ENCODE measurements at places on chromosomes 16 and 17.

DNA sequence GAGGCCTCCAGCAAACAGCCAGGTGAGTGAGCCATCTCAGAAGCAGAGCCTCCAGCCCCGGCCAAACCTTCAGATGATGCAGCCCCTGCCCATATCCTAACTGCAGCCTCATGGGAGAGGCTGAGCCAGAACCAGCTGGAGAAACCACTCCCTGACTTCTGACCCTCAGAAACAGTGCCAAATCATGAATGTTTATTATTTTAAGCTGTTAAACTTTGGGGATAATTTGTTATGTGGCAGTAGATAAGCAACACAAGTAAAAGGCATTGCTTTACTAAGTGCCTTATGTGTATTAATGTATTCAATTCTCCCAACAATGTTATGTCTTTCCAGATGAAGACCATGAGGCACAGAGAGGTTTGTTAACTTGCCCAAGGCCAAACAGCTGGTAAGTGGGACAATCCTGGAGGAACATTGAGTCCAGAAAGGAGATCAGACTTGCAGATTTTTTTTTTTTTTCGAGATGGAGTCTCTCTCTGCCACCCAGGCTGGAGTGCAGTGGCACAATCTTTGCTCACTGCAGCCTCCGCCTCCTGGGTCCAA is 59.6 kb downstream of the SOCS1 start:
- DNase-seq: no peak

DNA sequence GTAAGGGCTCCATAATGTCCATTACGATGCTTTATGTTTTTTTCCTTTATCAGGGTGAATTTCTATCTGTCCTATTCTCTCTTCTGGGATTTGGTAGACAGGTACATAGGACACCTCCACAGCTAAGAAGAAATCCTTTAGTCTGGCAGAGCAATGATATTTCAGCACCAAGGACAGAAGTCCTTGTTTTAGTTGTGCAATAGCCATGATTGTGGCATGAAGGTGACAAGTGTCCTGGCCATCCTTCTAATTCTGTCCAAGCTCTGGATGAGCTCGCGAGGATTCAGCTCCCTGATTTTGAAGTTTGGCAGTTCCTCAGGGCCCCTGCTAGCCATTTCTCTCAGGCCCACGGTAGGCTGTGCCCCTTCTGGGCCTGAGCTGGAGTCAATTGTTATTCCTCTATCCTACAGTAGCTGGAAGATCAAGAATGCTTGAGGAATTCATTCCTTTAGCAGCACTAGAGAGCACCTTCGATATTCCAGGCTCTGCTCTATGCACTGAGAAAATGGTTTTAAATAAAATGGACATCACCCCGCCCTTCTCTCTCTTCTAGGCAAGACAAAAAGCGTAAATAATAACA is 320.8 kb downstream of the XYLT1 start:
- DNase-seq: no peak

DNA sequence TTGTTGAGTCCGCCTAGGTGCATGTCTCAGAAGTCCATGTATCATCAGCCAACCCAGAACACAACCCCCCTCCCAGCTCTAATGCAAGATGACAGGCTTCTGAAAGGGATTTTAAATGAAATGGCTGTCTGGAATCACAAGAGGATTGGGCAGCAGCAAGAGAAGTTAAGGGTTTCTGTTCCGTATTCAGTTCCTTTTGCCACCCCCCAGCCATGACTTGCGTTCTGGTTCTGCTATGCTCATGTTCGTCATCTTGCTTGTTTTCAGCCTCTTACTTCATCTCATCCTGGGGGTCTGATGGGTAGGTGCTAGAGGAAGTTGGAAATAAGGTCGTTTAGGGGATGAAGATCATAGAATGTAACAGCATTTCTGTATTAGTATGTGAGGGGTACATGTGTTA is 12.0 kb downstream of the MINK1 start:
- DNase-seq: no peak

GRCh38 chr16:71383054-71383773 is 24.7 kb downstream of the CALB2 start:
- no peak for DNase-seq

DNA sequence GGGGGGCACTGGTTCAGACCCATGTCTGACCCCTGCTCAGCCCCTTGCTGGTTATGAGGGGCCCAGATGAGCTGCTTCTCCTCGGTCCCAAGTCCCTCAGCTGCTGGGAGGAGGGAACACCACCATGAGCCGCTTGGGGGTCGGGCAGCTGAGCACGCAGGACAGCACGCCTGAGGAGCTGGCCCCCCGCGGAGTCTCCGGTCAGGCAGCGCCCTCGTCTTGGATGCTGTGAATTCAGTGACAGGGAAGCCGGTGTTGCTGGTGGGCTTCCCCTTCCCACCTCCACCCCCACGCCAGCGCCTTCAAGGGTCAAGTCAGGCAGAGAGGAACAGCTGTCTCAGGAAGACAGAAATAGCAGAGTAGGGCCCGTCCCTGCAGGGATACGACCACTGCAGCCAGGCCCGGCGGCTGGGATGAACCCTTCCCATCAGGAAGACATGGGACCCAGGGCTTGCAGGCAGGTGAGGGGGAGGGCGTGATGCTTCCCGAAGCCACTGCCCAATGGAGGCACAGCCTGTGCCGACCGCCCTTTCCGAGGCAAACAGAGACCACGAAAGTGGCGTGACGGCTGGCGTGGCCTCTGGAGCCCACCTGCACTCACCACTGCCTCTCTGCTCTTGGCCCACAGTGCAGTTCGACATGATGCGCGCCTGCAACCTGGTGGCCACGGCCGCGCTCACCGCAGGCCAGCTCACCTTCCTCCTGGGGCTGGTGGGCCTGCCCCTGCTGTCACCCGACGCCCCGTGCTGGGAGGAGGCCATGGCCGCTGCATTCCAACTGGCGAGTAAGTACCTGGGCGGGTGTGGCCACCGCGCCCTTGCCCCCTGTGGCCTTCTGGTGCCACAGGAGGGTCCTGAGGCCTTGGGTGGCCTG is 8.1 kb downstream of the TMEM204 start:
- no peak for DNase-seq

GRCh38 chr17:56810891-56811775 is 22.6 kb downstream of the C17orf67 start:
- no peak for DNase-seq

GRCh38 chr17:27603880-27604794 is 26.9 kb upstream of the LGALS9 start:
- no peak for DNase-seq

GRCh38 chr16:86597880-86598606 is 19.7 kb downstream of the FOXL1 start:
- no peak for DNase-seq

- peak; percentile 36 for DNase-seq
Measured at GRCh38 chr17:7523033-7523432, 25.8 kb upstream of the TNFSF12 start.

- DNase-seq: no peak
Measured at GRCh38 chr17:4950075-4950745, 709 bp upstream of the ENO3 start.

GRCh38 chr17:62739645-62740388 is 68.3 kb downstream of the MARCHF10 start:
- no peak for DNase-seq

DNA sequence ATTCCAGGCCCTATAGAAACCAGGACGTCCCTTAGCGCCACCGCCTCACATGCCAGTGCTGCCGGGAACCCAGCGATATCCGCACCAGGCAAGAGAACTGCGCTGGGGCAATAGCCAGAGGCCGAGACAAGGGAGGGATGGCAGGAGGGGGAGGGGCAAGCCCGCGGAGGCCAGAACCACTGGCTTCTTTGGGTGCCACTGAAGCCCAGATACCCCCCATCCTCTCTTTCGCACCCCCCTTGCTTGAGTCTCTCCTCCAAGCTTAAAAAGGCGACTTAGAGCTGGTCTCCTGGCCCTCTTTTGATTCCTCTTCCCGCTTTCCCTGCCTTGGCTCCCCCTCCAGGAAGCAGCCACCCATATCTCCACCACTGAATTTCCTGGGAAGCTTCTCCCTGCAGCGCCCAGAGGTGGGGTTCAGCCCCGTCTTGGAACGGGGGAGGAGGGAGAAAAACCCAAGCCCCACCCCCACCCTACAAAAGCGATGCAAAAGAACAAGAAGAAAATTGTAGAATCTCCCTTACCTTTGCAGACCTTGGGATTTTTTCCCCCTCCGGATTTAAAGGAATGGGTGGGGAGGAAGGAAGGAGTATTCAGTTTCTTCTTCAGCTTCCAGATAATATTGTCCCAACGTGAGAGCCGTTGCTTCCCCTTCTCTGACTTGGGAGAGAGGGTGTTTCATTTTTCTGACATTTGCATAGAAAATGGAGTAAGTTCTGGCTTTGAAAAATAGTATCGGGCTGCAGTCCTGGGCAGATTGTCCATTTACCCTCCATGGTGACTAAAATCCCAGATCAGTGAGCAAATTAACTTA is 622 bp downstream of the HOXB6 start:
- no peak for DNase-seq

DNA sequence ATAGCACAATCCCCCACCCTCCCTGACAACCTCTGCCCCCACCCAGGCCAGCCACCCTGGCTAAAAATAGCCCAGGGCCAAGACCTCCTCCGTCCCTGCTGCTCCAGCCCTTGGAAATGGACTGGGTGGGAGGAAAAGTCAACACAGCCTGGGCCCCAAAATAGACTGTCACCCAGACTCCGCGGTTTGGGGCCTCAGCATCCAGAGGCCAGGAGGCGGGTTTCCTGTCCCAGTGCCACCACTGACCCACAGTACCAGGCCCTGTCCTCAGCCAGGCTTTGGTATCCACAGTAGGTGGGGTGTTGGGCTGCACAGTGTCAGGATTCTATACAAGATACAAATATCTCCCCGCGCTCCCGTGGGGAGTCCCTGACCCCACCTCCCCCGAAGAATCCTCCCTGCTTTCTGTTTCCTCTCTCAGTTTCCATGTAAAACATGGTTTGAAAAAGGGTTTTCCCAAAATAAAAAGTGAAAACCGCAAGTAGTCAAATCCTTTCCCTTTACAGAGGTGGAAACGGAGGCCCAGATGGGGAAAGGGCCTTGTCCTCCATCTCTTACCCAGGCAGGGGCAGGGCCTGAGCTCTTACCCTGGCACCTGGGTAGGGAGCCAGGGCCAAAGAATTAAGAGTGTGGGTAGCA is 20.1 kb downstream of the CPNE2 start:
- DNase-seq: no peak

DNA sequence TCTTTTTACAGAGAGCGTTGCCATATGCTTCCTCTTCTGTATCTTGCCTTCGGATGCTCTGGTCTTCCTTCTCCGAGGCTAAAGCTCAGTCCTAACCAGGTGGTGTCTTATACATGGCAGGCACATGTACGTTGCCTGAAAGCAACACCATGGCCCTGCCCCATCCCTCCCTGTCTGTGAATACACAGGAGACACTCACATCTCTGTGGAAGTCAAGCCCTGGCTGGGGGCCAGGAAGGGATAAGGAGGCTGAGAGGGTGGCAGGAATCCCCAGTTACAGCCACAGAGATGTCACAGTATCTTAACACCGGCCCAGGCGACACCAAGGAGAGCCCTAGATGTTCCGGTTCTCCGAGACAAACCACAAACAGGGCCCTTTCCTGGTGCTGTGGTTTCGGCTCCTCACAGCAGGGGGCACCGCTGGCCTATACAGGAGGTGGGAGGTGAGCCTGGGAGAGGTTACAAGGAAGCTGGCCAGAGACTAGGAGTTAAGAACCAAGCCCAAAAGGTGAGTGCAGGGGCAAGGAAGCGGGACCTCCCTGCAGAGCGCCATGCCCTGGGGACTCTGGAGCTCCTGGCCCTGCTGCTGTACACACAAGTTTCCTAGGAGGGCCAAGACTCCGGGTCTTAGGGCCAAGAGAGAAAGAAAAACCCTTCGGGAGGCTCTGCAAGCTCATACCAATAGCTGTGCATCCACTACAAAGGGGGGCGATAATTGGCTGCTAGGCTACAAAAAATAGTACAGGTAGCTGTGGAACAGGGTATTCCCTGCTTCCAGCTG is 41.7 kb downstream of the SRL start:
- no peak for DNase-seq

- no peak for DNase-seq
Measured at GRCh38 chr17:45270828-45271418, 9.0 kb upstream of the SPATA32 start.

GRCh38 chr17:42484304-42484703 is 25.6 kb downstream of the ATP6V0A1 start:
- DNase-seq: peak; percentile 48

DNA sequence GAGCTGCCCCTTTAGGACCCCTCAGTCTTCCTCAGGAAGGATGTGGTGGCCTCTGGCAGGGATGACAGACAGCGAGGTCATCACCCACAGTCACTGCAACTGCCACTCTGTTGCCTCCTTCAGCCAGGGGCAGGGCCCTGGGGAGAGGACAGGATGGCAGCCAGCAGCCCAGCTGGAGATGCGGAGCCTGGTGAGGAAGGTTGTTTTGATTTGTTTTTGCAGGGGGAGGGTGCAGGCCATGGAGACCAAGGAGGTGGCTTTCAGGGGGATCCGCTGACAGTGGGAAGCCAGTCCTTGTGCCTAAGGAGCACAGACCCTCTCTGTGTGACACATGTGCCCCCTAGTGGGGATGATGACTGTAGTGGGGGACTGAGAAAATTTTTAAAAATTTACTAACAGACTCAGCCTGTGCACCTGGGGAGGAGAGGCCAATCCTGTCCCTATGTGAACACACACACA is 7.4 kb downstream of the PRCD start:
- DNase-seq: peak; percentile 40

DNA sequence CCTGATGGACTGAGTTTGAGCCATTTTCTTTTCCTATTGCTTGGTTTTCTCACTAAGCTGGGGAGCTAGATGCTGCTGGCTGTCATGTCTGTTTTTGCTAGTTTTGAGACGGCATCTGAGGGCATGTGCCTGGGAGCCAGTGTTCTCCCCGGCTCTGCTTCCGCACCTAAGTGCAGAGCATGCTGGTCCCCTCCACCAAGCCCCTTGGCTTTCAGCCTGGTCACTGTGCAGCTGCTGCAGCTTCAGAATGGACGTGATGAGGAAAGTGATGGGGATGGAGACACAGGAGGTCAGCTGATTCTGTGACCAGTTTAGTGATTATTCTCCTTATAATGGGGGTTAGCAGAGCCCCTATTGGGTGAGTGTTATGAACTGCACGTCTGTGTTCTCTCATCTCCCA is 28.5 kb downstream of the DNAH17 start:
- no peak for DNase-seq

- no peak for DNase-seq
Measured at GRCh38 chr17:41528959-41529353, 848 bp upstream of the KRT19 start.

DNA sequence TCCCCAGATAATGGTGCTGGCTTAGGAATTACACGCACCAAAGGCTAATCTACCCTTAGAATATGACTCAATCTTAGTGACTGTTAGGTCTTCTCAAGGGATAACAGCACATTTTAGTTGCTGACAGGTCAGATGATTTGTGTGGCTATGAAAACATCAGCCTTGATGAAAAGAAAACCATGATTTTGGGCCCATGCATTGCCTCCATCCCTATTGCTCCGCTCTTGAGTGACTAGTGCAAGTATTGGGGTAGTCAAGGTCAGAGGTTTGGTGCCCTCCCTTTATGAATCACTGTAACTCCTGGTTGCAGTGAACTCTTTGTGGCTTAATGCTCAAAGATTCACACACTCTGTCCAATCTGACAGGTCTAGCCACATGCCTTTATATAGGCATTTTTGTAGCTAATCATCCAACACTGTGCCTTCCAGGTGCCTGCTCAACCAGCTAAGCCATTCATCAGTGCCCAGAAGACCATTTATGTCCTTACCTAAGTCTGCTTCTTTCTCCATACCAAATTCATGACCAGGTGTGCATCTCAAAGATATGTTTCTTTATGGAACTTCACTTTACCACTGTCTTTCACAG is 251.6 kb downstream of the KCNJ2 start:
- no peak for DNase-seq

GRCh38 chr17:45262516-45263476 is 902 bp upstream of the SPATA32 start:
- DNase-seq: no peak
